ENCODE measurements at places on chromosomes 2 and 18.

DNA sequence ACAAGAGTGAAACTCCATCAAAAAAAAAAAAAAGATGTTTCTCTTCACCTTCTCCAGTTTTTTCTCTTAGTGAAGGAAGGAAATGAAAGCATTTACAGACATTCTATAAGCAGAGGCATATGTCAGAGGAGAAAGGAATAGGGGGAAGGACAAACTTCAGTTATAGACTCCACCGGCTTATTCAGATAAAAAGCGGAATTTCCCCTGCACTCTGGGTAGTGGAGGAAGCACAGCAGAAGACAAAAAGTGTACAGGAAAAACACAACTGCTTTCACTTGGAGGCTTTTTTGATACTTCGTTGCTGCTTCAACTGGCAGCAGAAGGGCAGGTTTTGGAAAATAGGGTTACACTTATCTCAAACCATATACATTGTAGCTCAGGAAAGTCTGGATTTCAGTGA, 3.2 kb upstream of the MGAT4A start:
- no peak for DNase-seq

DNA sequence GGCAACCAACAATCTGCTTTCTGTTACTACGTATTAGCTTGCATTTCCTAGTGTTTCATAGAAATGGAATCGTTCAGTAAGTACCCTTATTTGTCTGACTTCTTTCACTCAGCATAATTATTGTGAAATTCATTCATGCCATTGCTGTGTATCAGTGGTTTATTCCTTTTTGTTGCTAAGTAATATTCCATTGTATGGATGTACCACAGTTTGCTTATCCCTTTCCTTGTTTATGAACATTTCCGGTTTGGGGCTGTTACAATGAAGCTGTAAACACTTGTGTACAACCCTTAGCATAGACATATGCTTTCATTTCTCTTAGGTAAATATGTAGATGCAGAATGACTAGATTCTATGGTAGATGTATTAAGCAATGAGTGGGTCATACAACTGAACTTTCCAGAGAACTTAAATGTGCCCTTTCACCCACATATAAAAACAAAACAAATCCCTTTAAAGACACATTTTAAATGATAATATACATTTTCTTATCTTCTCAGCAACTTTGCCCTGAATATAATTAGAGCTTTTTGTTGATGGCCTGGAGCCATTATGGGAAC, 21.9 kb downstream of the FER1L5 start:
- no peak for DNase-seq

DNA sequence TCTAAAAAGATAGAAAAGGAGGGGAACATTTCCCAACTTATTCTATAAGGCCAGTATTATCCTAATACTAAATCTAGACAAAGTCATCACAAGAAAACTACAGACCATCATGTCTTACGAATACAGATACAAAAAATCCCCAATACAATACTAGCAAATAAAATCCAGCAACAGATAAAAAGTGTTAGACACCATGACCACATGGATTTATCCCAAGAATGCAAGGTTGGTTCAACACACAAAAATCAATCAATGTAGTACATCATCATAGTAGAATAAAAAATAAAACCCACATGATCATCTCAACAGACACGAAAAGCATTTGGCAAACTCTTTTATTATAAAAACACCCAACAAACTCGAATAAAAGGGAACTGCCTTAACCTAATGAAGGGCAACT, 18.5 kb downstream of the SLC66A2 start:
- DNase-seq, result no peak

DNA sequence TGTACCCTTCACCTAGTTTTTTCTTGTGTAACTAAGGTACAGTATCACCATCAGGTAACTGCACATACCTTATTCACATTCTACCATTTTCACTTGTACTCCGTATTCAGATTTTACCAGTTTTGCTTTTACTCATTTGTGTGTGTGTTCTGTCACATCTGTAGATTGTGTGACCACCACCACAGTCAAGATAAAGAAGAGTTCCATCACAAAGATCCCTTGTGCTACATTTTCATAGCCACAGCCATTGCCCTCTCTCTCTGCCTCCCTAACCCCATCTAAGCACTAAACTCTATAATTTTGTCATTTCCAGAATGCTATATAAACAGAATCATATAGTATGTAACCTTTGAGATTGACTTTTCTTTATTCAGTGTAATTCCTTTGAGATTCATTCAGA, 23.5 kb downstream of the DIS3L2 start:
- no peak for DNase-seq

- no peak for DNase-seq
Measured at GRCh38 chr2:119173556-119174060, 15.1 kb upstream of the C1QL2 start.

GRCh38 chr2:240789501-240790369, 30.3 kb downstream of the KIF1A start:
- DNase-seq, result no peak

DNA sequence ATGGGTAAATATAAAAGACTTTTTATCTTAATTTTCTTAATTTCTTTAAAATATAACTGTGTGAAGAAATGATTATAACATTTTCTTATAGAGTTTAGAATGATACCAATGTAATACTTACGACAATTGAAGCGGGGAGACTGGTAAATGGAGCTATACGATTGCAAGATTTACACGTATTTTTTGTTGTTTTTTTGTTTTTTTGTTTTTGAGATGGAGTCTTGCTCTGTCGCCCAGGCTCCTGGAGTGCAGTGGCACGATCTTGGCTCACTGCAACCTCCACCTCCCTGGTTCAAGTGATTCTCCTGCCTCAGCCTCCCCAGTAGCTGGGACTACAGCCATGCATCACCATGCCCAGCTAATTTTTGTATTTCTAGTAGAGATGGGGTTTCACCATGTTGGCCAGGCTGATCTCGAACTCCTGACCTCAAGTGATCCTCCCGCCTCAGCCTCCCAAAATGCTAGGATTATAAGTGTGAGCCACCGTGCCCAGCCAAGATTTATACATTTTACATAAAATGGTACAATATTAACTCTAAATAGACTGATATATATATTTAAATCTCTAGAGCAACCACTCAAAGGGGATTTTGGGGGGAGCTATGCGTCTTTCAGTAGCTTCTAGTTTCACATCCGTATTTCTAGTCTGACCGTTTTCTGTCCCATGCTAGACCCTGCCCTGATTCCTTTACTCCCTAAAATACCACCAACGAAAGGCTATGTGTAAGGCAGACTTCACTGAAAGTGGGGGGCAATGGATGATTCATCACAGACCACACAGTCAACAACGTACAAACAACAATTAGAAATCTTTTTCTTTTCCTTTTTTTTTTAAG, 28.2 kb upstream of the ATG16L1 start:
- no peak for DNase-seq

GRCh38 chr2:13093416-13093991, 376.8 kb downstream of the TRIB2 start:
- no peak for DNase-seq

DNA sequence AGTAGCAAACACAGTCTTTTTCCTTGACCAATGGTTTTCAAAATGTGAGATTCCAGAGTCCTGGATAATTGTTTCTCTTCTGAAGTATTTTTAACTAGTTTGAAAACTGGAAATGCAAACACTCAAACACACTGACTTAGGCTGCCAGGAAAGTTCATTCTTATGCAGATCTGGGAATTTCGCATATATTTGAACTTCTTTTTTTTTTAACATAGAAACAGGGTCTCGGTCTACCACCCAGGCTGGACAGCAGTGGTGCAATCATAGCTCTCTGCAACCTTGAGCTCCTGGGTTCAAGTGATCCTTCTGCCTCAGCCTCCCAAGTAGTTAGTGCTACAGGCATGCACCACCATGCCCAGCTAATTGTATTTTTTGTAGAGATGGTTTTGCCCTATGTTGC, 79.6 kb downstream of the DYM start:
- no peak for DNase-seq

DNA sequence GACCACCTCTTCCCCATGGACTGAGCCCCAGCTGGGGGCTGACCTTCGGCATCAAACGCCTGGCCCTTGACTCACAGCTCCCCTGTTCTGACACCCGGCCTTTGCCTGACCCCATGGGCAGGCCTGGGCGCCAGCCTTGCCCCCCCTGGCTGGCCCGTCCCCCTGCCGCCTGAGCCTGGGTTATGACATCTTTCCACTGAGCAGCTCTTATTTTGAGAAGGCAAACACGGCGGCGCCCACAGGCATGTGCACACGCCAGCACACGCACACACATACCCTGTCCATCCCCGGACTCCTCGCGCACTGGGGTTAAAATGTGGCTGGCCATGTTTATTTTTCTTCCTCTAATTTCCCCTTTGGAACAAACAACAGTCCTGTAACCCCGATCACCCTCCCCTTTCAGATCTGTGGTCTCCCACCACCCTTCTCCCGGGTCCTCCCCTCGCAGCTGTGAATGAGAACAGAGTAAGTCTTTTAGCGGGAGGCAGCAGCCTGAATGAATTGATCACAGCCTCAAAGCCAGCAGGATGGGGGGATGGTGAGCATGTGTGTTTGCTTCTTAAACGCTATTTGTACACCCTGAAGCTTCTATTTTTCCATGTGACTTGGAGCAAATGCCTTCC, 11.8 kb upstream of the ATOH8 start:
- DNase-seq, result no peak

- DNase-seq, result no peak
Measured at GRCh38 chr2:178650554-178650953, 156.7 kb downstream of the TTN start.

- DNase-seq, result no peak
Measured at GRCh38 chr18:48996901-48997463, 46.2 kb upstream of the SMAD7 start.

DNA sequence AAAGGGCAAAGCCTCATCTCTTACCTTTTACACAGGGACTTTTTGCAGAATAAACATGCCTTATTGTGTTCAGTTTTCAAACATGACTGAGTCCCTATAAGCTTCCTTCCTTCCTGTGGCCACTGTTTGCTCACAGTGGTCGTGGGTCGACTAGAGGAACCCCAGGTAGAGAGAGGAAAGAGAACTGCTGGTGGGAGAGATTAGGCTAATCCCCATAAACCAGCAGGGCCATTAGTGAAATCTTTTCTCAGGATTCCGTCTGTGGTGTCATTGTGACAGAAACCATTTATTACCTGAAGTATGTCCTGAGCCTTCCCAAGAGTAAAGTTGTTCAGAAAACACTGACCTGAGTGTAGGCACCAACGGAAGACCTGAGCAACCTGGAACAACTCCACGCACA, 21.3 kb upstream of the BOD1L2 start:
- DNase-seq, result no peak

DNA sequence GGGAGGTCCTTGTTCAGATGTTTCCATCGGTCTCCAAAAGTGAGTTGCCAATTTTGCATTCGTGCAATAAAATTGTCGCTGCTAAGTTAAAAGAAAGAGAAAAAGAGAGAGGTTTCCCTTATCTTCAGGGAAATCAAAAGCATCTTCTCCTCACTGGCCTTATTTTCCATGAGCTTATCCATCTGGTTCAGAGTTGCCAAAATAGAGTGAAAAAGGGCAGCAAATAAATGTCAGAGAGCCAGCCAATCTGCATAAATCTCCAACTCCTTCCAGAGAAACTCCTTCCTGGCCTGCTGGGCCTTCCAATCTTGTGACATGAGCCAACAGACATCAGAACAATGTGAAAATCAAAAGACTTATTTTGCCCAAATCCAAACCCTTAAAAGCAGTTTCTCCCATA, 28.4 kb downstream of the PAX3 start:
- DNase-seq, result no peak

DNA sequence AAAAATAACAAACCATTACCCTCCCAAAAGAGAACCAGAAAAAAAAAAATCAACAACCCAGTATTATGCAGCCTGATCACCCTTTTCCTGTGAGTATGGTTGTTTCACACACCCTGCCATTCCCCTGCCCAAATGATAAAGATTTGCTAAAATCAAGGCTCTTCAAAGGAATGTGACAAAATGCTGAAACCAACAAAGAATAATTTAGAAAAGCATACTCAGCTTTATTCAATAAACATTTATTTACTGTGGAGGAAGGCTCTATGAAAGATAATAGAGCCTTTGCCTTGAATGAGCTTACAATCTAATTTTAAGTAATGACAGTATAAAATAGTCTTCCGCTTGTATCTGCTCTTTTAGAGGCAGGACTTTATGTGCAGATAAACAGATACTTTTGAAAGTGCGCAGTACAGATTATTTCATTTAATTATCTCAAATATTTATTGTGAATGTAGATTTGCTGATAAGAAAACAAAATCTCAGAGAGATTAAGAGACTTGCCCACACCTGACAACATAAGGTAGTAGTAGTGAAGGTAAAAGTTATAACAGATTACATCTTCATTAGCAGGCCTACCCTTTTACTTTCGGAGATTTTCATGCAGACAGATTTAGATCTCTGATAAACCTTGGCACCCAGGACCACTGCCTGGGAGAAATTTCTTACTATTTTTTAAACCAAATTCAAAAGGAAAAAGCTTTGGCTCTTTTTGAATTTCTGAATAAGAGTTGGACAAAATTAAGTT, 211.9 kb downstream of the SRBD1 start:
- DNase-seq, result no peak

DNA sequence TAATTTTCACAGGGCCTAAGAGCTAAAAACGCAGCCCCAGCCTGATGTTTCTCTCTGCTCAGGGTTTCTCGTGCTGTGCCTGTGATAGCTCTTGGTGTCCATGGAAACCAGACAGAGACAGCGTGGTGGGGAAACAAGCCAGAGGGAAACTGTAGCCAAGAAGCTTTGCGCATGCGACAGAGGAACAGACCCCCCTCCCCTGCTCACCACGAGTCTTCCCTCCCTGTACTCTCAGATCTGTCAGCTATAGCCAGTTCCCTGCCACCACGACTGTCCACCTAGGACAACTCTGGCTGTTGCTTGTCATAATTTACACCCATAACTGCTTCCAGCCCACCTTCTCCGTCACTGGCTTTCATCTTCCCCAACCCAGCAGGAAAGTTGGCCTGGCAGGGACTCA, 13.2 kb upstream of the DNAJC27 start:
- no peak for DNase-seq

DNA sequence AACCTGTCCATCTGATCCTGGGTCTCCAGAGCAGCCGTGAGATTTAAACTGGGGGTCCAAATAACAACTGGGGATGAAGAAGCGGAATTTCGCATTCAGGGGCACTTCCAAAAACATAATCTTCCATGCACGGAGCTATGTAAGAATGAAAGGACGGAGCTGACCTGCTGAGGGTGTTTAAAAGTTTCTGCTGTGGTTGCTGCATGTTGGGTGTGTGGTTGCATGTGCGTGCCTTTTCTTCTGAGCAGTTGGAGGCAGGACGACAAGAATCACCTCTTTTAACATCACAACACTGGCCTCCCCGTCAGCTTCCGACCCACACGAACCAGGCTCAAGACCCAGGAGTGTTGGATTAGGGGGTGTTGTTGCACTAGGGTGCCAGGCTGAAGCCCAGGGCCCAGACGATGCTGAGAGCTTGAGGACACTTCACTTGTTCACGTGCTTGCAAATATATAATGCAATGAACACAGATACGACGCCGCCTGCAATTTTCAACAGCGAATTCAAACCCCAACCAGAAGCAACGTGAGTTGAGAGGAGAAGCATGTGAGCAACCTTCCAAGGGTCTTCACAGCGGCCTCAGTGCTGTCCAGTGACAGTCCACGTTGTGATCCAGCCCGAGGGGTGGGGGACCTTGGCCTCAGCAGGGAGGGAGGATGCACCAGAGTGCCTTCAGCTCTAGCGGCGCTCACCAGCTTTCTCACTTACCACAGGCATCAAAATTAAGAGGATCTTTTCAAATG, 76.0 kb upstream of the SALL3 start:
- DNase-seq, result no peak

- DNase-seq, result no peak
Measured at GRCh38 chr18:48756511-48757226, 194.1 kb downstream of the SMAD7 start.

GRCh38 chr18:79899609-79900445, 51.6 kb downstream of the SLC66A2 start:
- DNase-seq, result no peak

GRCh38 chr2:16816016-16816415, 150.4 kb upstream of the CYRIA start:
- DNase-seq, result no peak

- no peak for DNase-seq
Measured at GRCh38 chr2:217521820-217522219, 481.0 kb downstream of the TNS1 start.

Data from cortex of kidney (tissue), 1 donor.